ENCODE measurements at places on chromosomes 1 and 21.

GRCh38 chr1:167837326-167837725, 76.6 kb downstream of the ADCY10 start:
- no peak for DNase-seq

DNA sequence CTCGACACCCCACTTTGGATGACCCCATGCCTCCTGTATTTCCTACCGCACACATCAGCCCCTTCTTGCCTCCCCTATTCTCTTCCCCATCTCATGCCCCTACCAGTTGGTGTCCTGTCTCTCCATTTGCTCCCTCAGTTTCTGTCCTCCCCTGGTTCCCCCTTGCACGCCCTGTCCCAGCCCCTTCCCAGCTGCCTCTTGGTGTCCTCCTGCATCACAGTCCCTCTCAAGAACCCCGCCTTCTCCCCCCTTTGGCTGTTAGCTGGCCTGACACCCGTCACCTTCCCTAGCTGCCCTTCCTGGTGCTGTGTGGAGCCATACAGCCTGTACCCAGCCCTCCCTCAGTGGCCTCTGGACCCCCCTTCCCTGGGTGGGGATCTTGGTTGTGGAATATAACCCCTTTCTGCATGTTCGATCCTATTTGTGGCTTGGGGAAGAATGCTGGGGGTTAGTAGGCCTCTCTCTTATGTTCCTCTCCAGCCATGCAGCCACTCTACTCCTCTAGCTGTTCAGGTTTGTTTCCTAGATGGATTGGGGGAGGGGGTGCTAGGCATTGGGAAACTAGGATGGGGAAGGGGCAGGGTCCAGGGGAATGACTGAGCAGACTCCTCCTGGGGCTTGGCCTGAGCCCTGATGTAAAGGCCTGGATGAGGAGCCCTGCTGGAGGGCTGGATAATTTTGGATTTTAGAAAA, 41.4 kb upstream of the NFASC start:
- no peak for DNase-seq

DNA sequence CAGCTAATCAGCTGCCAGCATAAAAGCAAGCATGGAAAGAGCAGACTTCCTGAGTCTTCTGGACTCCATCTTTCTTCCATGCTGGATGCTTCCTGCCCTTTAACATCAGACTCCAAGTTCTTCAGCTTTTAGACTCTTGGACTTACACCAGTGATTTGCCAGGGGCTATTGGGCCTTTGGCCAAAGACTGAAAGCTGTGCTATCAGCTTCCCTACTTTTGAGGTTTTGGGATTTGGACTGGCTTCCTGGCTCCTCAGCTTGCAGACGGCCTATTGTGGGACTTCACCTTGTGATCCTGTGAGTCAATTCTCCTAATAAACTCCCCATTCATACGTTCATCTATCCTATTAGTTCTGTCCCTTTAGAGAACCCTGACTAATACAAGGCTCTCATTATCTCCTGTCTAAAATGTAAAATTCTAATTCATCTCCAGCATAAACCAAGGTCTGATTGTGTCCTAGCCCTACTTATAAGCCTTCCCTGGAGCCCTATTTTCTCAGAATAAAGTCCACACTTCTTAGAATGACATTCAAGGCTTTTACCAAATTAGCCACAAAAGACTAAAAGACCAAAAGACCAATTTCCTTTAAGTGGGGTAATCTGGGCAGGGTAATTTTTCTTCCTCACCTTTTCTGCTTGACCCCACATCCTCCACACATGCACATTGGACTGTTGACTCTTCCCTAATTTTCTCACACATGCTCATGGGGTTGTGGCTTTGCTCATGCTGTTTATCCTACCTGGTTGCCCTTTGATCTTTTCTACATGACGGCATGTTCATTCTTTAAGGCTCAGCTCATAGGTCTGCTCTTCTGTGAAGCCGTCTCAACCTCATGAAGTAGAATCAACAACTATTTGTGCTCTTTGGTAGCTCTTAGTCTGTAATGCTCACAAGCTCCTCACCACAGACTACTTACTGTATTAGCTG, 18.1 kb upstream of the ENAH start:
- no peak for DNase-seq

GRCh38 chr1:88514544-88515060, 169.5 kb upstream of the PKN2 start:
- no peak for DNase-seq

- no peak for DNase-seq
Measured at GRCh38 chr1:93111561-93111960, 32.5 kb downstream of the MTF2 start.

DNA sequence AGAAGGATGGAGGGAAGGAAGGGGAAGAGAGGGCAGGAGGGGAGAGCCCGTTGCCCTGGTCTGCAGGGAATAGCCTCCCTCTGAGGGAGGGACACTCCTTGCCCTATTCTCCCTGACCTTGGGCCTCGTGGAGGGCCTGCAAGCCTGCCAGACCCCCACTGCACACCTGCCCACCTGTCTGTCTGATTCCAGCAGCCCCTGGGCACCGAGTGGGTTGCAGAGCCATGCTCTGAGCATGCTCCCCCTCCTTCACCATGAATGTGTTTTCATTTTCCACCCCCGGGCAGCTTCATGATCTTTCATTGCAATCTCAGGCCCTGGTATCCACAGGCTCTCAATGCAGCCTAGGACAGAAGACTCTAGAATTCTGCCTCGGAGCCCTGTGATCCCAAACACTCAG, 5.1 kb upstream of the NPHP4 start:
- DNase-seq: no peak

- no peak for DNase-seq
Measured at GRCh38 chr1:84603941-84604830, 29.9 kb upstream of the CTBS start.

DNA sequence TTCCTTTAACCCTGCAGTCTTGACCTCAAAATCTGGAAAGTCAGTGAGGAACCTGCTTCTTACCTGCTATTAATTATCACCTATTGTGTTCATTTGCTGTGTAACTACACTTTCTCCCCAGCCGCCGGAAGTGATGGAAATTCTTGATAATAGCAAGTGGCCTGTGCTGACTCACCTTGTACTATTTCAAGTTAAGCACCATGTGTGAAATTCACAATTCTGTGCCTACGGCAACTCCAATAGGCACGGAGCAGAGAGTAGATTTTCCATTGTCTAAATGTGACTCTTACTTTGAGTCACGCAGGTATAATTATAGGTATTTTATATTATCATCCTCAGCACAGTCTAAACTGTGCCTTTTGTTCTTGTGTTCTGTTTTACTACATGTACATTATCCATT, 466.8 kb downstream of the KIF26B start:
- no peak for DNase-seq

GRCh38 chr21:46325073-46325912, 1.3 kb downstream of the PCNT start:
- no peak for DNase-seq

DNA sequence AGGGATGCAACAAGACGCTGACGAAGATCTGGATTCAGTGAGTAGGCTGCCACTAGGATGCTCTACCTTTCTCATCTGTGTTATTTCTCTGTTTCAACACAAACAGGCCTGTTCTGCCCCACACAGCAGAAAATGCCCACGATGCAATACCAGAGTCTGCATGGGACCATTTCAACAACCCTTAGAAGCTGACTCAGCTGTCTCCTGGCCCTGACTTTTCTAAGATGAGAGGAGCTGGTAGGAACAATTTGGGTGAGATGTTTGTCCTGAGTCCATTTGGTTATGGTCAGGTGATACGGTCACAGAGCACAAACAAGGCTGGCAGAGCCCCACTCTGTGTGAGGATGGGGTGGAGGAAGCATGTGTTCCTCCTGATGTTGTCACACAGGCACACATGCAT, 11.5 kb upstream of the SLC2A1 start:
- no peak for DNase-seq

GRCh38 chr1:227926896-227927885, 20.5 kb downstream of the WNT9A start:
- DNase-seq: no peak

GRCh38 chr1:156948708-156949107, 28.3 kb downstream of the LRRC71 start:
- DNase-seq: no peak

- no peak for DNase-seq
Measured at GRCh38 chr1:161222175-161223019, 1.0 kb downstream of the APOA2 start.

GRCh38 chr1:168180148-168180524, 1.4 kb downstream of the TIPRL start:
- no peak for DNase-seq

DNA sequence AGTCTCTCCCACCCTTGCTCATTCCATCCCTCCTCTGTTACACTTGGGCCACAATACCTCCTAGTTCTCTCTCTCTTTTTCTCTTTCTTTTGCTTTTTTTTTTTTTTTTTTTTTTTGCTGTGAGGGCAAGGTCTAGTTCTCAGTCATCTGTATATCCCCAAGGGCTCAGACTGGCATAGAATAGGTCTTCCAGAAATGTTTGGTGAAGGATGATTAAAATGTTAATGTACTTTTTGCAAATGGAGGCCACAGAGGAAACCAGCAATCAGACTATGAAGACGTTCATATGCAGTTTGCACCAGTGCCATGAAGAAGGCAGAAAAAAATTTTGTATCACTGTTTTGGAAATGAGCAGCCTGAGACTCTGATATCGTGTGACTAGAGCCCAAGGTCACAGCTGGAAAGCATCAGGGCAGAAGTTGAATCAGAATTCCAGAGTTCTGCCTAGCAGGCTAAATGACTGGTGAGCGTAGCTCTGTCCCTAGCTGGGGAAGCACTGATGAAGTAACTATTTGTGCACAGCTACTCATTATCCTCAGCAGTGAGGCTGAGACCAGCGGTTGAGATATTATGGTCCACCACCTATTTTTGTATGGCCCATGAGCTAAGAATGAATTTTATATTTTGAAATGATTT, 186.5 kb downstream of the TGFBR3 start:
- DNase-seq: no peak

GRCh38 chr21:44592446-44593311, at the start of gene KRTAP10-6:
Gene KRTAP10-6 (minus strand): TSS chr21:44592505. CDS start chr21:44592484, 21 bp downstream.
- DNase-seq: no peak

DNA sequence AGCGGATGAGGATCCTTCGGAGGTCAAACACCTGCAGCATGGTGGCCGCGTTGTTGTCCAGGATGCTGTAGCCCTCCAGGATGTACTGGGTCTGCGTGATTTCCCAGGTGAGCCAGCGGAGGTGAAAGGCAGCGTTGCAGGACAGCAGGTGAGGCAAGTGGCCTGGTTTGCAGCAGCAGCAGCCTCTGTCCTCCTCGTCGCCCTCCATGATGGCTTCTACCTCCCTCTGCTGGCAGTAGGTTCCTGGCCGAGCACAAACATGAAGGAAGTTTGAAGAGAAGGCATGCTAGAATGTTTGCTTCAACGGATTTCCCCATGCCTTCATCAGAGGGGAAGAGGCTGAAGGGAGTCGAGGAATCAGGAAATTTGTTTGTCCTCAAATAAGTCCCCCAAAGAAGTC, 74.7 kb downstream of the NTPCR start:
- no peak for DNase-seq

DNA sequence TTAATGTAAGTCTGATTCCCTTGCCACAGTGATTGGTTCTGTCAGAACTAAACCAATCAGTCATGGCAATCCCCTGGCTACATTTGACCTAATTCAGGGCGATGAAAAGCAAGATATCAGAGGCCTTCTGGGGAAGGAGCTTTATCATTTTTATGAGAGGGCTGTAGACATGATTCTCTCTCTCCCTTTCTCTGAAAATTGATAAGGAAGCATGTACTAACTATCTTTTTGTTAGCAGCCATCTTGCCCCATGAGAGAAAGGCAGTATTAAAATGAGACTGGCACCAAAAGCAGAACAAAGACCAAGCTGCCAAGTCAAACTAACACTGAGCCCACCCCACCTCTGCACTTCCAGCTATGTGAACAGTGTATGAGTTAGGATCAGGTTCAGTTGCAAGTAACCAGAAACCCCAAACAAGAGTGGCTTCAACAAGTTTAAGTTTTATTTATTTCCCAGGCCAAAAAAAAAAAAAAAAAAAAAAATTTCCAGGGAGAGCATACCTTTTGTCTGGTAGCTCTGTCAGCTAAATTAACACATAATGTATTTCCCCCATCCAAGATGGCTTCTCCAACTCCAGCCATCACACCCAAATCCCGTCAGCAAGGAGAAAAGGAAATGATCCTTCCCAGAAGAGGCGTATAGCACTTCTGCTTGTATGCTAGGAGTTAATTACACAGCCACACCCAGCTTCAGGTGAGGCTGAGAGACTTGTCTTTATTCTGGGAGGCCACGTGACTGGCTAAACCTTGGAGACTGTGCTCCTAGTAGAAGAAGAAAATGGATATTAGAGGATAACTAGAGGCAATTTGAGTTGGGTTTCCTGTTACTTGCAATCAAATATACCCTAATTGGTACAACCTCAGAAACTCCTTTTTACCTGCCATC, 105.8 kb upstream of the RALGPS2 start:
- DNase-seq: no peak

- DNase-seq: no peak
Measured at GRCh38 chr1:50095716-50096115, 13.0 kb upstream of the ELAVL4 start.

GRCh38 chr1:152436593-152437496, 22.8 kb upstream of the CRNN start:
- DNase-seq: no peak

GRCh38 chr1:168428063-168428731, 115.6 kb downstream of the XCL2 start:
- DNase-seq: no peak
